ENCODE measurements at places on chromosomes 1 and 21. TPM values are rescaled to one million over a fixed set of nuclear protein-coding genes. Genes with fewer than 3 reads are reported as not detected.

Gene CHRM3
- 3.0 TPM for total RNA-seq

Gene NFYC
- total RNA-seq = 31.4 TPM

Gene AGT
- total RNA-seq = 2.6 TPM

GRCh38 chr1:53475664-53476063 lies 16.5 kb downstream of the DMRTB1 start:
- no peak for DNase-seq

GRCh38 chr21:37670883-37671282 lies 245.4 kb downstream of the KCNJ6 start:
- DNase-seq = no peak

DNA sequence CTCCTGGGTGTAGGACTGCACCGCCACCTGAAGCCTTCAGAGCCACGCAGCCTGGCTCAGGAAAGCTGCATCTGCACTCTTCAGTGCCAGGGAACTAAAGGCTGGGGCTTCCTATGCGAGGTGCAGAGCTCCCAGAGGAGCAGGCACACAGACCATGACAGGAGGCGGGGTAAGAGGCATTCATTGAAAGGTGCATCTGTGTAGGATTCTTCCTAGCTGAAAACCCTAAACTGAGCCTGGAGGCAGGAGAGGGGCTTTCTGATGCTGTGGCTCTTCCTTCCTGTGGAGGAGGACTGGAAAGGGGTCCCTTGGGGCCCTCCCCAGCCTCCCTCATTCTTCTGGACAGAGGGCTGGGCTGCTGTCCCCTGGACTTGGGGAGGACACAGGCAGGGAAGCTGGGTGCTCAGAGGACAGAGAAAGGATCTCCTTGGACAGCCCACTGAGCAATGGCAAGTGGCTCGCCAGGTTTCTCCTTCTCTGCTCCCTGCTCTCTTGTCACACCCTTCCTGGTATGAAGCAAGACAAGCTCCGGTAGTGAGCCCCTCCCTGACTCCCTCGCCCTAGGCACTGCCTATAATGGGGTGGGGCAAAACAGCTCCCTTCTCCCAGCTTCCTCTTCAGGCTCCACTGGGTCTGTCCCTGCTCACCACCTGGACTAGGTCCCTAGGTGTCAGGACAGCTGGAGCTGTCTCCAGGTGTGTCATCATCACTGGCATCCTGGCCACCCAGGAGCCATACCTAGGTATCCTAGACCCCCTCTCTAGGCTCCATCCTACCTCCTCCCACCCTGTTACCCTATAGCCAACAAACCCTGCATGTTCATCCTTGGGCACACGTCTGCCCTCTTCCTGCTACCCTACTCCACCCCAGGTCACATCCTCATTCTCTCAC lies 20.0 kb downstream of the S100A6 start:
- no peak for DNase-seq

DNA sequence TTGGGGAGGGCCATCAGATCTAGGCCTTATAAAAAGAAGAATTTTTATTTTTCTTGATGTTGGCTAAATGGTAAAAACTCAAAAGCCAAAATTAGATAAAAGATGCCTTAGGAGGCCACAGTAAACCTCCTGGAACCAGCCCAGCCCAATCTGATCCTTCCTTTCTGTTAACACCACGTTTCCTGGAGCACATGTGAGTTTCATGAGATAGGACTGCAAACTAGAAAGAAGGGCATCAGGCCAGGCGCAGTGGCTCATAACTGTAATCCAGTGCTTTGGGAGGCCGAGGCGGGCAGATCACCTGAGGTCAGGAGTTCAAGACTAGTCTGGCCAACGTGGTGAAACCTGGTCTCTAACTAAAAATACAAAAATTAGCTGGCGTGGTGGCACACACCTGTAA lies 6.7 kb downstream of the HSF2BP start:
- DNase-seq = no peak

DNA sequence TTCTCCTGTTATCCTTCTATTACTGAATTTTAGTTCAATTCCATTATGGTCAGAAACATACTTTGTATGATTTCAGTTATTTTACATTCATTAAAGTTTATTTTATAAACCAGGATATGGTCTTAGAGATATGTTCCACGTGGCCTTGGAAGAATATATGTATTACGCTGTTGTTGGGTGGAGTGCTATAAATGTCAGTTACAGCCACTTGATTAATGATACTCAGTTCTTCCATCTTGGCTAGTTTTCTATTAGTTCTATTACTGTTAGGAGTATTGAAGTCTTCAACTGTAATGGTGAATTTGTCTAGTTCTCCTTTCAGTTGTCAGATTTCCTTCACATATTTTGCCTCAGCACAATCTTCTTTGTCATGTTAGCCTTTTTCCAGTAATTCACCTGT lies 26.7 kb downstream of the CCSAP start:
- no peak for DNase-seq

- DNase-seq = no peak
These were observed 425.7 kb downstream of the SIPA1L2 start for GRCh38 chr1:232204269-232204668.

Data from omental fat pad (tissue), 4 donors.